Natural killer cell (primary cell): ENCODE measurements at places on chromosomes 5 and 9. TPM values are rescaled to one million over a fixed set of nuclear protein-coding genes. Genes with fewer than 3 reads are reported as not detected.

MARCHF11 gene
- not detected for total RNA-seq

NEURL1B gene
- total RNA-seq, result 0.45 TPM

FRRS1L gene
- total RNA-seq, result not detected

SPINK6 gene
- total RNA-seq, result not detected

SOX30 gene
- total RNA-seq, result 0.09 TPM

TBC1D13 gene
- total RNA-seq, result 33.7 TPM

CCNG1 gene
- total RNA-seq, result 71.7 TPM

BHMT gene
- total RNA-seq, result not detected

PFN3 gene
- not detected for total RNA-seq

NOXA1 gene
- total RNA-seq, result 10.0 TPM

PCDHGB4 gene
- not detected for total RNA-seq

SPINK13 gene
- total RNA-seq, result not detected

KIAA0825 gene
- 5.0 TPM for total RNA-seq

DNA sequence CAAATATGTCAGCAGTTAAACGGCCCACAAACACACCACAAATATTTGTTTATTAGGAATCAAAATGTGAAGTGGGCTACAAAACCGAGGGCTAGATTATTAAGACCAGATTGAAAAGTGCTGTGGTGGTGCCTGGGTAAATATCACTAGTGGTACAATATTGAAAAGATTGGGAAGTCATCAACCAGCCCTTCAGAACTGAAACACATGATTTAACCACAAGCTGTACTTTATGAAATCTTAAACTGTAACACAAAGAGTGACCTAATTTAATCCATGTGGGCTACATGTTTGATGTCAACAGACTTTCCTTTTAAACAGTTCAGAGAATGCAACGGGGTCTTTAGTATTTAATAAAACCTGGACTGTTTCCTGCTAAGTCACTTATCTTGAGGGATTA lies 182.3 kb downstream of the SPATA31D1 start:
- DNase-seq, result no peak

- DNase-seq, result no peak
Measured at GRCh38 chr9:38681747-38682227, 38.1 kb downstream of the FAM240B start.

GRCh38 chr5:111224561-111225345 lies 569 bp downstream of the CAMK4 start:
- no peak for DNase-seq

GRCh38 chr9:21558615-21559401 lies 76.7 kb upstream of the IFNE start:
- DNase-seq, result no peak

GRCh38 chr5:6393596-6394194 lies 15.3 kb upstream of the MED10 start:
- no peak for DNase-seq

- DNase-seq, result peak; percentile 51
Measured at GRCh38 chr9:36855448-36856315, 178.4 kb downstream of the PAX5 start.

DNA sequence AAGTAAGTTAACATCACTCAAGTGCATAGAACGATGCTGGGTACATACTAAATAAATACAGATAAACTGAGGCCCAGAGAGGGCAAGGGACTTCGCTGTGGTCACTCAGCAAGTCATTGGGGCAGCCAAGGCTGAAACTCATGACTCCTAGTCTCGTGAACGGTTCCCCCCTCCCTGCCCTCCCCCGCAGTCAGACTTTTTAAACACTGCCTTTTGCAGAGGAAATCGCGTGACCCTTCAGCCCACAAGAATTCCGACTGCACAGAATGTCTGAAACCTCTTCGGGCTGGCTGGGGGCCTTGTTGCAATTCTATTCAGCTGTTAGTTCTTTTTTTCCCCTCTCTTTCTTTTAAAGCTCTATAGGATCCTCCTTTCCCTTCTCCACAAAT lies 28.1 kb downstream of the NEK6 start:
- DNase-seq, result peak; percentile 40

- no peak for DNase-seq
Measured at GRCh38 chr5:109126481-109126880, 283.3 kb downstream of the PJA2 start.

DNA sequence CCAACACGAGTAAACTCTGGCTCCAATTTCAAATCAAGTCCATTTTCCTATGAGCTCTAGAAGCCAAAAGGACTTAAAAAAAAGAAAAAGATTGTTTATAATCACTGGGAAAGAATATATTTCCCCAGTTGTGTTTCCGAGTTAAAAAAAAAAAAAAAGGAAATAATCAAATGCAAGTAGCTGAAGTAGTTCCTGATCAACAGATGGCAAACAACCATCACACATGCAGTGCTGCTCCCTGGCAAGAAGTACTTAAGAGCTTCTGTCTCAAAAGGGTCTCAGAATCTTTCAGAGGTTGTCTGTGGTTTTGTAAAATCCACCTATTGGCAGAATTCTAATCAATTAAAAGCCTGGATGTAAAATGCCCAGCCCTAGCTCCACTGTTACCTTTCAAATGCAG lies 387.9 kb downstream of the RAB3C start:
- DNase-seq, result no peak

DNA sequence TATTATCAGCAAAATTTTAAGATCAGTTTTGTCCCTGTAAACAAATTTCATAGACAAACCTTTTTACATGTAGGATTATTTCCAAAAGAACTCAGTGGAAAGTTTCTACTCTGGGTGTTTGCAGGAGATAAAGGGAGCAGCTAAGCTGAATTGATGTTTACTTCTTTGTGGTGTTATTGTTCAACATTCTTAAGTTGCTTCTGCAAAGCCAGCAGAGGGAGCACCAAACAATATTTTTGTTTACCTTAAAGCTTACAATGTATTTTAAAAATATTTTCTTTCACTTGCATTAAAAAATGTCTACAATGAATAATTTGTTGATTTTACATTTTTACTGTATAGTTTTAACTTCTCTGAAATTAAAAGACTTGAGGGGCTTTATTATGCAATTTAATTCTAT lies 135.4 kb downstream of the ATG10 start:
- peak; percentile 3 for DNase-seq

DNA sequence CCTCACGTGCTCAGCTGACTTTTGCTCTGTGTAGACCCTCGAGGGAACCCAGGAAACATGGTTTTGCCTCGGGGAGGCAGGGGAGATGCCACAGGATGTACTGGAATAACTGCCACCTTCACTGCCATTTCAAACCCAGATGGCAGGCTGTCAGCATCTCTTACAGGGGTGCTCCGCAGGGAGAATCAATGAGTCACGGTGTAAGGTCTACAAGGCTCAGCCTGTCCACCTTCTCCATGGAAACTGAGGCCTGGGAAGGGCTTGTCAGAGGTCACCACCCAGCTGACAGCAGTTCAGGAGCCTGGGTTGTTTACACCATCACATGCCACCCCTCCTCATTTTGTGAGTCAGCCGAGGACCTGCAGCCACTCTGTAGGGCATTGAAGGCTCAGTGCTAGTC lies 30.8 kb downstream of the DAB2IP start:
- no peak for DNase-seq

- no peak for DNase-seq
Measured at GRCh38 chr5:150065346-150065745, 21.0 kb downstream of the CSF1R start.

DNA sequence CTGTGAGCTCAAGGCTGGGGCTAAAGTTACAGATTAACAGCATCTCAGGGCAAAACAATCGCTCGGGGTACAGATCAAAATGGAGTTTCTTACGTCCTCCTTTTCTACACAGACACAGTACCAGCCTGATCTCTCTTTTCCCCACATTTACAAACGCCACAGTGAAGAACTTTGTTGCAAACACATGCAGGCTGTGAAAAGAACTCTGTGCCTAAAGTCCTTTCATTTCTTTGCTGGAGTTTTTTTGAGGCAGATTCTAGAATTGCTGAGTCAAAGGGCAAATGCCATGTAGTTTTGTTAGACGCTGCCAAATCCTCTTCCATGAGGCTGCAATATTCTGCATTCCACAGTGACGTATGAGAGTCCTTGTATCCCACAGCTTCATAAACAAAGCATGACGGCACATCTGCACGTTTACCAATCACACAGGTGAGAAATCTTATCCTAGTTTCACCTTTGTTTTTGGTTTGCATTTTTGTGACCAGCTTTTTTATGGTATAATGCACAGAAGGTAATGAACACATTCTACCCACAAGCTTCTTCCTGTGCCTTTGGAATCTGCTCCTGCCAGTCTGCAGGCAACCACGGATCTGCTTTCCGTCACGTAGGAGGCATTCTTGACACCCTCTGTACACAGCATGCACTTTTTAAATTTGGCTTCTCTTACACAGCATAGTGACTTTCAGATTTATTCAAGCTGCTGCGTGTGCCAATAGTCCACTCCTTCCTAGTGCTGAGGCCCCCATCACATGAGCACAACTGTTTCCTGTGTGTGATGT lies 44.6 kb upstream of the LPCAT1 start:
- no peak for DNase-seq

GRCh38 chr9:107348836-107349235 lies 65.8 kb downstream of the RAD23B start:
- DNase-seq, result no peak

DNA sequence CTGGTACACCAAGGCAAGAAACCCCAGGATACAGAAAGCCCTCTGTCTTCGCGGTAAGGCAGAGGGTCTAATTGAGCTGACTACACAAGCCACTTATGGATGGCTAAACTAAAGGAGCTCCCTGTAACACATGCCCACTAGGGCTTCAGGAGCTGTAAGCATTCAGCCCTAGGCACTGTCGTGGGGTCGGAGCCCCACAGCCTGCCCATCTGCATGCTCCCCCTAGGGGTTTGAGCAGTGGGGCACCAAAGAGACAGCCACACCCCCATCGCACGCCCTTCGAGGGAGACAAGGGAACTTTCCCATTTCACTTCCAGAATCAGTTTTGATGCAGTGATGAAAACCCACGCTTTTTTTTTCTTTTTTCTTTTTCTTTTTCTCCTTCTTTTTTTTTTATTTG lies 11.0 kb upstream of the MTMR12 start:
- no peak for DNase-seq

GRCh38 chr5:3650320-3650719 lies 54.7 kb downstream of the IRX1 start:
- DNase-seq, result no peak

DNA sequence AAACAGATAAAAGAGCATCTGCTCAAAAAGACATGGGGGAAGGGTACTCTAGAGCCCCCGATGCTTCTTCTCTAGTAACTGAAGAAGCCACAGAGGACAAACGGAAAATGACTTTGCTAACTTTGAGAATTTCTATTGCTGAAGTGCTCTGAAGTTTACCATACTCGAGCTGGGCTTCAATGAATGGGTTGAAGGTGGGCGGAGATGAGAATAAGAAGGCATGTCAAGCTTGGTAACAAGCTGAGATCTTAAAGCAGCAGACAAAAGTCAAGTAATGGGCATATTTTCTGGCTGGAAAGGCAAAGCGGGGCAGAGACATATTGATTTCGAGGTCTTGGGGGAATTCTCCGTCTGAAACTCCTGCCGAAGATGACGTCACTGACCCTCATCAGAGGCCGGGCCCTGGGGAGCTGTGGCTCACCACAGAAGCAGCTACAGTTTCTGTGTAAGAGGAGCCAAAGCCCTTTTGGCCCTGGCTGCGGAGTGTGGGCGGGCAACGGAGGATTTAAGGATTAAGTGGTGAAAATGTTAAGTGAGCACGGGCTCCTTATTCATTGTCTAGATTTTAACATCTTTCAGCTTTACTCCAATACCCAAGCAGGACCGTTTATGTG lies 115.8 kb upstream of the SLIT3 start:
- no peak for DNase-seq

- DNase-seq, result no peak
Measured at GRCh38 chr9:134965851-134966250, 48.1 kb upstream of the FCN1 start.

DNA sequence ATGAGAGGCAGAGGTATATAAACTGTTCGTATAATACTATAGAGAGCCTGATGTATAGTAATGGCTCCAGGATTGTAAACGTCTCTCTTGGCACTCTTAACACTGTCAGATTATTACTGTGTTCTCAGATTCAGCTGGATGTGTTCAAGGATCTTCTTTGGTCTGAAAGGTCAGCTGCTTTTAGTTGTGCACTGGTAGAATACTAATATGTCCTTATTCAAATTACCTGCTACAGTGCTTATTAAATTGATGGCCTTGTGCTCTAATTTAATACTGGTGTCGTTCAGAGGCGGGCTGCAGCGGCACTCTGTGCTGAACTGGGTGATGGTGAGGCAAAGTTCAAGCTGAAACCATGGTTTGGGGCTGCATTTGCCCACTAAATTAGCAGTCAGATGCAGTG lies 216.7 kb upstream of the ARRDC3 start:
- DNase-seq, result no peak

DNA sequence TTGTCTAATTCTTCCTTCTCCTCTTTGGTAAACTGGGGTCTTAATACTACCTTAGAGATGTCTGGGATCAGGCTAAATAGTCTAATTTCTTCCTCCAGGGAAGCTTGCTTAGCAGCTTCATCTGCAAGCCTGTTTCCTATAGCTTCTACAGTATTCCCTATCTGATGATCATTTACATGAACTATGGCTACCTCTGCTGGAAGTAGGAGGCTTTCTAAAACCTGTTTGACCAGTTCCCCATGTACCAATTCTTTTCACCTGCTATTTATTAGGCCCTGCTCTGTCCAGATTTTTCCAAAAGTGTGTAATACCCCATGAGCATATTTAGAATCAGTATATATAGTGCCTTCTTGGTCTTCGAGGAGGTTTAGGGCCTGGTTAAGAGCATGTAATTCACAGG lies 619.8 kb downstream of the HINT1 start:
- DNase-seq, result no peak

- no peak for DNase-seq
Measured at GRCh38 chr5:35561396-35561795, 56.3 kb upstream of the SPEF2 start.

- no peak for DNase-seq
Measured at GRCh38 chr5:34053133-34053532, 10.1 kb upstream of the C1QTNF3 start.

- no peak for DNase-seq
Measured at GRCh38 chr5:181198106-181198685, 6.8 kb downstream of the TRIM7 start.

DNA sequence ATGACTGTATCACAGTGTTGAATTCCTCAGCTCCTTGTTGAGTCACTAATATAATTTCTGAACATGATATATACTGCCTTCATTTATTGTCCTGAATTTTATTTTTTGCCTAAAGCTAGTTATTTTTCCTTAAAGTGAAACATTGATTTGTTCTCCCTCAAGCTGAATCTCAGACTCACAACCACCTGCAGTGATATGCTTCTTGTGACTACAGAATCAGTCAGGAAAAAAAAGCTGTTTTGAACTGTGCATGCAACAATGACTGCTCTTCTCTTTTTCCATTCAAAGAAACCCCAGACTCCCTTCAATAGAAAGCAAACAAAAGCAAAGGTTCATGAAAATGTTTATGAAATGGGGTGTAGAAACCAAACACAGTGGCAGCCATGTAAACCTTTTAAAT lies 470.2 kb upstream of the CHD1 start:
- DNase-seq, result no peak
